ENCODE measurements at places on chromosomes 7 and 10.

DNA sequence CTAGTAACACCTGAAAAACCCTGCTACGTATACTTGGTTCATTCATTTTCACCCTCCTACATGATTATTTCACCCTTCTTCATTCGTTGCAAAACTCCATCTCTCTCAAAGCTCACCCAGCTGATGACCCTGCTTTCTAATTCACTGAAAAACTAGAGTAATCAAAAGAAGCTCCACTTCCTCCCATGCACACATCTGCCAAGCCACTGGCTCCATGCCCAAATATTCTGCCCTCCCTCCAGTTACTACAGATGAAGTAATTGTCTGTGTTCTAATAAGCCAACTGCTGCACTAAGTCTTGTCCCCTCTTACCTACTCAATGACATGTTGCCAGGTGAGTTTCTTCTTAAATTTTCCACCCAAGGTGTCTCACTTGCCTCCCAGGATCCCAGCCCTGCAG is 96.9 kb upstream of the CCDC71L start:
- DNase-seq, result peak; percentile 66

GRCh38 chr7:28847176-28847575 is 111.0 kb downstream of the TRIL start:
- no peak for DNase-seq

GRCh38 chr7:23353172-23353571 is 54.0 kb downstream of the MALSU1 start:
- no peak for DNase-seq

- no peak for DNase-seq
These were observed 184.3 kb downstream of the ADRA2A start for GRCh38 chr10:111261081-111261615.

- no peak for DNase-seq
These were observed 94.1 kb upstream of the PCBD1 start for GRCh38 chr10:70982443-70982842.

DNA sequence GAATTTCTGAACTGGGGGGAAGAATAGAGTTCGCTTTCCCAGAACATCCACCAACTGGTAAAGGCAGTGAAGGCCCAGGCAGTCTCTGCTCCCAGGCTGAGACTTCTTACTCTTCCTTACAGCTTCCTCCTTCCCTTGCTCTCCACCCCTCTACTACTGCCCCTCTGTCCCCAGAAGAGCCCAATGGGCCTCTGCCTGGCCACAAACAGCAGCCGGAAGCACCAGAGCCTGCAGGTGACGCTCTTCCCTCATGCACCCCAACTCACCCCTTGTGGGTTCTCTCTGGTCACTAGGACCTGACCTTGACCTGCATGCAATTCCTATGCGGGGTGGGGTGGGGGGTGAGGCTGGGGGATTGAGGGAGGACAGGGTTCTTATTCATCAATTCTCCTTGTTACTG is 16.5 kb downstream of the FAM131B start:
- DNase-seq, result no peak

- DNase-seq, result no peak
These were observed 137.7 kb downstream of the WNT2 start for GRCh38 chr7:117185124-117185523.

DNA sequence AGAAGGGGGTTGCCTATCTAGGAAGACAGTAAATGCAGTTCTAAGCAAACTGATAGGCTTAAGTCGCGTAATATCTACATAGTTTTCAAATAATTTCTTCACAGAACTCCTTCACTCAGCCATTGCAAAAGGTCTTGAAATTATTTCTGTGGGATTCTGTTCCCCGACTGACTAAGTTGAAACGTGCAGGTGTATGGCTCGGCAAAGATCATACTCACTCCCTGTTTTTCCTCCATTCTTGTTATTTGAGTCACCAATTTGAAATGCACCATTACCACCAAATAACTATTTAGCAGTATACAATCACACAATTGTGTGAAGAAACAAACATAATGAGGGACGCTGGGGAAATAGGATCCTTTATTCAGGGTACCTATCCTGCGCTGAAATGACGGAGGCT is 771.1 kb downstream of the GATA3 start:
- DNase-seq, result no peak

GRCh38 chr10:124227055-124227975 is 133.9 kb upstream of the CHST15 start:
- DNase-seq, result no peak
